H54 (cell line): ENCODE measurements at places on chromosomes 13 and 19.

- no peak for DNase-seq
Observed at GRCh38 chr13:101025925-101026324, 351.3 kb upstream of the TMTC4 start.

DNA sequence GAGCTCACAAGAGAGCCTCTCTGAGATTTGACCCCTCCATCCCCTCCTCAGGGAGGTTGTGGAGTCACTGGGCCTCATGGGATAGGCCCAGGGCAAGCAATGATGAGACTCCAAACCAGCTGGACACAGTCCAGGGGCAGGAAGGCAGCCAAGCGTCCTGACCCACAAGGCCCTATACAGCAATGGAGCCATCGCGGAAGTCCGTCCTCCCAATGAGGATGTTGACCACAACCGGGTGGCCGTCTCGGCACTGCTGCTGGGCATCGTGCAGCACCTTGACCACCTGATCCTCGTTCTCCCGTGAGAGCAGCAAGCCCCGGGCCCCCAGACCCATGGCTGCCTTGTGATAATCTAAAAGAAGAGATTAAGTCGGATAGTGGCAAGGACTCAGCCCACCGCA, 7.9 kb downstream of the SYDE1 start:
- DNase-seq, result no peak

DNA sequence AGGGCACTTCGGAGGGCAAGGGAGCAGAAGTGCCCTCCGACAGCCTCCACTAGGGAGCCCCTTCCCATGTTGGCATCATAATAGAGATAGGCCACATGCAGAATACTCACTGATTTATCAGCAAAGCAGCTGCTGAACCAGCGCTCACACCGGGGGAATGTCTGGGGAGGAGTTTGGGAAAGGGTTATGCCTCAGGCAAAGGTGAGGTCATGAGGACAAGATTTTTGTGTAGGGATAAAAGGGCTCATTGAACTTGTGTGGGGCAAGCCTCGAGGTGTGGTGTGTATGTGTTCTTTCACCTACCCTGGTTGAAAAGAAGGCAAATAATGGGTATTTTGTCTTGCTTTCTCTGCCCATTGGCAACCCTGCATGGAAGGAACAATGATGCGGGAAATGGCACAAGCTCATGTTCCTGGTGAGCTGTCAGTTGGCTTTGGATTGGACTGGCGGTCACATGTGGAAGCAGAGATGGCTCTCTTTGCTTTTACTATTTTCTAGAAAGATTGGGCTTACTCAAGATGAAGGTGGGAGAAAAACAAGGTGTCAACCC, 39.1 kb upstream of the SLC7A9 start:
- DNase-seq, result no peak

DNA sequence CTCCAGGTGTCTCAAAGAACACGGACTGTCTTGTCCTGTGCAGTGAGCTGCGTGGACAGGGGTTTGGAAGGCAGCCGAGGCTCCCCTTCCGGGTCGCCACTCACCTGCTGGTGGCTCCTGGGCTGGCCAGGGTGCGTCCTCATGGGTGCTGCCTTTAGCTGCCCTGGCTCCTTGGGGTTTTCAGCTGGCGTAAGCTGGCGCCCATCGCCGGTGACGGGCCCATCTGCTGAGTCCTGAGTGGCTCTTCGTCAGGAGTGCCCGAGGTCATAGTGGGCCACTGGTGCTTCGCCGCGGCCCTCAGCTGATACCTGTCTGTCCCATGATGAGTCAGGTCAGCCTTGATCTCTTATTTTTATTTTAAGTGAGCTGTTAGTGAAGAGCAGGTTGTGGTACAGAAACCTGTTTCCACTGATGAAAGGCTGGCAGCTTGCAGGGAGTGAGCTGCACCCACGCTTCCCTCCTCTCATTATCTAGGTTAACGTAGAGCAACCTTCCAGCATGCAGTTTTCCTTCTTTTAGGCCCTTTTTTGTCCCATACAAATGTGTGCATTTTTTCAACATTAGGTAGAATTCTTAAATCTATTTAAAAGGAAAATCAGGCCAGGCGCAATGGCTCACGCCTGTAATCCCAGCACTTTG, 18.4 kb downstream of the EPN1 start:
- no peak for DNase-seq

DNA sequence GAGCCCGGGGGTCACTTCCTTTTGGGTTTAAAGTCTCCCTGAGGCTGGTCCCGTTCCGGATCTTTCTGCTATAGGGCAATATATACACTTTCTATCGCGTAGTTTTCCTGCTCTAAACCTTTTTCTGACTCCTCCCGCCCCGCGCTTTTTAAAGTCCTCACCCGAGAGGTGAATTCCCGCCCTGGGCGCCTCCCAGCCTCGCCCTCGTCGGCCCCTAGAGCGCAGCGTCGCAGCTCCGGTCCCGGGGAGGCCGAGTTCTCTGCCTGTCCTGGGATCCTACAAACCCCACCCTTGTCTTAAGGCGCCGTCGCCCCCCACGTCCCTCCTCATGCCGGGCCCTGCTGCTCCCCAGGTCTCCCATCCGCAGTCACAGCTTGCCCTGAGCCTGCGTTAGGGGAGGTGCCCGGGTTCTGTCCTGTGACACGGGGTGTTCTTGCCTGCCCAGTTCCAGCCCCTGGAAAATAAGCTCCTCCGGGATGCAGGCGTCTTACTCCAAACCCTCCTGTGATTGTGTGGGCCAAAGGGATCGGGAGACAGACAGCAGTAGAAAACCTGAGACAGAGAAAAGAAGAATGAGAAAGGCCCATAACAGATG, 491 bp downstream of the ZNF525 start:
- no peak for DNase-seq
